ENCODE measurements at places on chromosomes 13 and 19.

DNA sequence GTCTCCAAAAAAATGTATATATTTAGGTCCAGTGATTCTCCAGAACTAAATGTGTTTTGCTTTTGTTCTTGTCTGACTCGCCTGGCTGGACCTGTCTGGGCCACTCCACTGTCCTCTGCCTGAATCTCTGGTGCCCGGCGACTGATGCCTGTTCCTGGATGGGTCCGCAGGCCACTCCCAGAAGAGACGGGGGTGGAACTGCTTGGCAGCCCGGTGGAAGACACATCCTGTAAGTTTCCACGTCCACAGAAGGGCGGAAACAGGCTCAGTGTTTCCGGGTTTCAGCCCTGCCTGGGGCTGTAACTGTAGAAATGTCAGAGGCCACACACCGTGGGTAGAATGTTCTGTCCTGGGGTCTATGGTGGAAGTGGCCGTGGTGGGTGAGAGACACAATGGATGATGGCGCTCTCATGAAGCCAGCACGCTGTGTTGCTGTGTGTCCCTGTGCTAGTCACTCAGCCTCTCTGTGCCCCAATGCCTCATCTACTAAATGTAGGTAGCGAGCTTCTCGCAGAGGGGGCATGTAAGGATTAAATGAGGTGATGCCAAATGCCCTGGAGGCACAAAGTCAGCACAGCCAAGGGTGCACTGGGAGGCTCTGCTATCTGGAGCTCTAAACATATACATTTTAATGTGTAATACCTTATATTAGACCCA is 22.0 kb downstream of the ATCAY start:
- no peak for DNase-seq

GRCh38 chr19:5960005-5961001 is 17.6 kb downstream of the RANBP3 start:
- no peak for DNase-seq

- DNase-seq: no peak
Measured at GRCh38 chr19:16222806-16223205, 25.1 kb downstream of the AP1M1 start.

GRCh38 chr13:87810920-87811344 is 139.8 kb downstream of the SLITRK5 start:
- DNase-seq: no peak

DNA sequence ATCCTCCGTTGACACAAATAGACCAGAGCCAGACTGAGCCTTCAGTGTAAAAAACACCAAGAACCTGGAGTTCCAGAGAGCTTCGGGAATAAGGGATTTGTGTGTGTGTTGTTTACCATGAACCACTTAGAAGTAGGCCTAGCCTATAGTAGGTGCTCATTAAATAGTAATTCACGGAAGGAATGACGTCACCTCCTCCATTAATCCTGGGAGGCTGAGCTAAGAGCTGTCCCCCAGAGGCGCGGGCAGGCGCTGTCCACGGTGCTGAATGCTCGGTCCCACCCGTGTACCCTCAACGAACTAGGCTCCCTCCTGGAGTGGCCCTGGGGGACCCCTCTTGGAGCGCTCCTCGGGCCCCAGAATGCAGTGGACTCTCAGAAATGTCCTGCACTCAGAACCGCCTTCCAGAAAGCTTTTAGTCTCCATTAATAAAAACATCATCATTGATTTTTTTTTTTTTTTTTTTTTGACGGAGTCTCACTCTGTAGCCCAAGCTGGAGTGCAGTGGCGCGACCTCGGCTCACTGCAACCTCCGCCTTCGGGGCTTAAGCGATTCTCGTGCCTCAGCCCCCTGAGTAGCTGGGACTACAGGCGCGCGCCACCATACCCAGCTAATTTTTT is 6.5 kb downstream of the UNC13A start:
- DNase-seq: peak; percentile 37

DNA sequence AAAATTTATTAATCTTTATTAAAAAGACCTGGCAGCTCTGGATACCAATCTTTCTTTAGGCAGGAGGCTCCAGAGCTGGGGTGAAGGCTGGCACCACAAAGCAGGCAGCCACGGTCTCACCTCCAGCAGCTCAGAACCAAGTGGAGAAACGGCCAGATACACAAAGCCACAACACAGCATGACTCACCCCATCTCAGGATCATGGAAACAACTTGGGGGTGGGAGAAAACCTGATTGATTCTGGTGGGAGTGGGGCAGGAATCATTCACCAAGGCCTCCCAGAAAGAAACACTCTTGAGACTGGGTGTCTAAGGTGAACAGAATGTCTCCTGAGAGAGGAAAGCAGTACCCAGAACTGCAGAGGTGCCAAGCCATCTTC is 64.2 kb downstream of the CRYL1 start:
- peak; percentile 32 for DNase-seq

GRCh38 chr19:49356382-49356781 is 5.8 kb downstream of the TEAD2 start:
- no peak for DNase-seq

DNA sequence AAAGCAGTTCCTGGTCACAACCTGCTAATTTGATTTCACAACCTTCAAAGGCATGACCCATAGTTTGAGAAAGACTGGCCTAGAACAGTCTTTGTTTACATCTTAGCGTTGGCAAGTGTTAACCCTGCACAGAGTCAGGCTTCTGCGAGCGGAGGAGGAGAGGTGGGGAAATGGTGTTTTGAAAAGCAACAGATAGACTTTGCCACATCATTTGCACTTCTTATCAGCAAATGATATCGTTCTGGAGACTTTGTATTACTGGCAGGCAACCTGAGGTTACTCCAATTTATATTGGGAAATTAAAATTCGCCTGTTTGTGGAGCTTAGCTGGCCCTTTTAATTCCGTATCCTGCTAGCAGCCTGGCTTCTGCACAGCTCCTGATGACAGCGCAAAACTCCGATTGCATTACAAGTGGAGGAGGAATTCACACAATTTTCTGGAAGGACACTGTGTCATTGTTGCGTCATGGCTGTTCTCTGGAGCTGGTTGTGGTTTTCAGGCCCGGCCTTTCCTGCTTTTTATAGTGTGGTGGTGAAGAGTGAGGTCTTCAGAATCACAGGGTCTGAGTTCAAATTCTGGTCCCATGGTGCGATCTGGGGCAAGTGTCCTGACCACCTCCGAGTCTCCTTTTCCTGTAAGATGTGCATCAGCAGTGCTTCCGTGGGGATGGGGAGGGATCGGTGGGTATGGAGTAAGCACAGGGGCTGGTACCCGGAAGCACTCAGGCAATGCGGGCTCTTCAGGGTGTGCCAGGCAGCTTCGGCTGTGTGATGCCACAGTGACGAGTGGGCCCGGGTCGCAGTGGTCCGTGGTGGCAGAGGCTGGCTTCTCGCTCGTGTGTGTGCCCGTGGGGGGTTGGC is 49.1 kb upstream of the EHD2 start:
- no peak for DNase-seq

GRCh38 chr13:52975161-52975560 is 53.5 kb upstream of the OLFM4 start:
- DNase-seq: no peak

- DNase-seq: no peak
Measured at GRCh38 chr13:98557937-98558792, 18.7 kb downstream of the STK24 start.

DNA sequence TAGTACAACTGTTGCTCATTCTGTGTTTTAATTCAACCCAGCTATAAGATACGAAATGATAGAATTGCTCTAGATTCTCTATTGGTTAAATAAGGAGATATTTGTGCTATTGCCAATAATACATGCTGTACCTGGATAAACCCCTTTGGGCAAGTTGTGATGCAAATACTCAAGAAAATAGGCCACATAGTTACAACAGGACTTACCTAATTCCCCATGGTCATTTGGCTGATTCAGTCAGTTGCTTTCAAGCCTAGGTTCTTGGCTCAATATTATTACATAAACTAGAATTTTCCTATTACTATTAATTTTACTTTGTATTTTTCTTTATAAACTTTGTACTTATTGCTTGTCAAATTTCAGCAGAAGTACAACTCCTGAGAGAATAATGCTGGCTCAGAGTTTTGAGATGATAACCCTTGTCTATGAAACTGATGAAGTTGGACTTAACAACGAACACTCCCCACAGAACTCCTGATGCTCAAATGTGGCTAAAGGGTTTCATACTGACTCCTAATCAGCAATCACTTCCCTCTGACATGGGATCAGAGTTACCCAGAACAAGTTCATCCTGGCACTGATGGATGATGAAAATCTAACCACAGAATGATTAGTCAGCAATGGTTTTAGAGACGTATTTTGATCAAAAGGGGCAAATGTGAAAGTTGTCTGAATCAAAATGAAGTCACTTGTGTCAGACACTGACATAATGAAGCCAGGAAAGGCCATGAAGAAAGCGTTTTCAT is 221.1 kb downstream of the ITGBL1 start:
- DNase-seq: no peak

GRCh38 chr19:18945297-18945696 is 4.3 kb upstream of the HOMER3 start:
- no peak for DNase-seq

- DNase-seq: no peak
Measured at GRCh38 chr13:78325585-78325984, 277.8 kb downstream of the POU4F1 start.

- DNase-seq: no peak
Measured at GRCh38 chr13:104584481-104584880, 1518.3 kb upstream of the SLC10A2 start.

- DNase-seq: no peak
Measured at GRCh38 chr13:71979616-71980015, 112.6 kb upstream of the DACH1 start.

DNA sequence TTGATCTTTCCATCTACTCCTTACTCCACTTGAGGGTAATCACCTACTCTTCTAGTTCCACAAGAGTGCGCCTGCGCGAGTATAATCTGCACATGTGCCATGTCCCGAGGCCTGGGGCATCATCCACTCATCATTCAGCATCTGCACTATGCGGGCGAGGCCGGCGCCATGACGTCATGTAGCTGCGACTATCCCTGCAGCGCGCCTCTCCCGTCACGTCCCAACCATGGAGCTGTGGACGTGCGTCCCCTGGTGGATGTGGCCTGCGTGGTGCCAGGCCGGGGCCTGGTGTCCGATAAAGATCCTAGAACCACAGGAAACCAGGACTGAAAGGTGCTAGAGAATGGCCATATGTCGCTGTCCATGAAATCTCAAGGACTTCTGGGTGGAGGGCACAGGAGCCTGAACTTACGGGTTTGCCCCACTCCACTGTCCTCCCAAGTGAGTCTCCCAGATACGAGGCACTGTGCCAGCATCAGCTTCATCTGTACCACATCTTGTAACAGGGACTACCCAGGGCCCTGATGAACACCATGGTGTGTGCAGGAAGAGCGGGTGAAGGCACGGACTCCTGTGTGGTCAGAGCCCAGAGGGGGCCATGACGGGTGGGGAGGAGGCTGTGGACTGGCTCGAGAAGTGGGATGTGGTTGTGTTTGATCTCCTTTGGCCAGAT is 2.7 kb upstream of the KLK2 start:
- DNase-seq: peak; percentile 5

DNA sequence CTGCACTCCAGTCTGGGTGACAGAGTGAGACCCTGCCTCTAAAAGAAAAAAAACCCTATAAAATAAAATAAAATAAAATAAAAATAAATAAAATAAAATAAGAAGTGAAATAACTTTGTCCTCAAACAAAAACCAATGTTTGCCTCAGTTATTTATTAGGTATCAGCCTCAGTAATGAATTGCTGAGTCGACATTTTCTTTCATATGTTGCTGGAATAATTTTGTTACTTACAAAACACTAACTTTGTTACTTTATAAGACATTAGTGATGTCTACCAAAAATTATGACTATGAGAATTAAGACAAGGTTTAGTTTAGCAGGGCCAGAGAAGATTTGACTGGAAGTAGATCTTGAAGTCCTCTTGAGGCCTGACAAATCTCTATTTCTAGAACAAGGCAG is 2074.5 kb upstream of the PCDH20 start:
- DNase-seq: no peak

- no peak for DNase-seq
Measured at GRCh38 chr13:99367663-99368448, 60.7 kb upstream of the GPR183 start.

DNA sequence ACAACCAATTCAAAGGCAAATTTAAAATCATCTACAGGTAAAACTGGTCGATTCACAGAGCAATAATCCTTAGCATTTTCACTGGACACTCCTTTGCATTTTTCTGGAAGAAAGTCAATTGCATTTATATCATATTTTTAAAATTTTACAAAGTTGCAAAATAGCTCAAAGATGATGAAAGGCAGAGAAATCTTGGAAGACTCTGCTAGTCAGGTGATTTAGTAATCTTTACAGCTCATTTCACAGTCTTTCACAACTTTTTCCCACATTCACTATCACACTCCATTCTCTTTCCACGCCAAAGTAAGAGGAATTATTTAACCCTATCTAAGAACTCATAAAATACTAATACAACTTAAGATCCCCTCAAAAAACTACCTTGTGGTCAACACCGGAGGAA is 1063.8 kb downstream of the EFNB2 start:
- no peak for DNase-seq

DNA sequence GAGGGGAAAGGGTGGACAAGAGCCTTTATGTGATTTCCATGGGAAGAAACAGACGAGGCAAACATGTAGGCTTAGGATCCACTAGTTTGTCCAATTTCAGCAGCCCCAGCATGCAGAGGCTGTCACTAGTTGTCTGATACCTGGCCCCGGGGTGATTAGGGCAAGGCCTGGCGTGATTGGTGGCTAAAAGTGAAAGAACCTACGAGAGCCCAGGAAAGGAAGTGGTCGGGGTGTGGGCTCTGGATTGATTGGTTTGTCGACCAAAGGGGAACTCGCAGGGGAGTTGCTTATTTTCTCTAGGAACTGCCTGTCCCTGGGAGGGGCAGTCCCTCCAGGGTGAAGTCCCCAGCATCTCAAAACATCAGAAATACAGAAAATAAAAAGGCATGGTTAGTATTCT is 64.2 kb upstream of the UQCRFS1 start:
- DNase-seq: peak; percentile 51

DNA sequence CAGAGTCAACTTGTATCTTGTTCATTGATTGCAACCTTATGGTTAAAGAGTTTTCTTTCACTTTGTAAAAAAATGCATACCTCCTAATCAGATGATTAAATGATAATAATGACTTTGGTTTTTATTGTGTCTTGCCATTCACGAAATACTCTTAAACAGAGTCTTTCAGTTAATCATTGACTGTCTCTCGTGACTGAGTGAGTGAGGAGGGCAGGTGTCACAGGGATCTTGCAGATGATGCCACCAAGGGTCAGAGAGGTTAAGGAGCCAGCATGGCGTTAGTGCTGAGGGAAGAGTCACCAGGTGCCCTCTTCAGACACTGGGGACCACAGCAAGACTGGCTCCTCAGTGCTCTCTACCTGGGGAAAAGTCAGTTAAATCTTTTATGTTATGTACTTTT is 8.0 kb downstream of the GPATCH1 start:
- no peak for DNase-seq

GRCh38 chr19:14563989-14564651 is 7.7 kb downstream of the NDUFB7 start:
- peak; percentile 38 for DNase-seq

GRCh38 chr13:73177916-73178565 is 119.2 kb downstream of the KLF5 start:
- DNase-seq: no peak

- no peak for DNase-seq
Measured at GRCh38 chr13:40350283-40350992, 316.0 kb downstream of the FOXO1 start.

GRCh38 chr13:44573790-44574465 is 2.2 kb downstream of the TSC22D1 start:
- DNase-seq: peak; percentile 11

- peak; percentile 24 for DNase-seq
Measured at GRCh38 chr19:21202865-21203494, 61.1 kb downstream of the ZNF431 start.

GRCh38 chr13:112781881-112782361 is 92.1 kb downstream of the ATP11A start:
- DNase-seq: no peak

Measured in stimulated activated CD4-positive, alpha-beta T cell treated with anti-CD3 and anti-CD28 coated beads, Interleukin-4, amount 100 ng/mL, for 24 hours (primary cell).